Lung (tissue), 17 donors: ENCODE measurements at places on chromosomes 12 and 14. TPM values are rescaled to one million over a fixed set of nuclear protein-coding genes. Genes with fewer than 3 reads are reported as not detected.

The SMOC1 gene
- 1.9 TPM for total RNA-seq

The MIP gene
- not detected for total RNA-seq

The GLT8D2 gene
- 36.5 TPM for total RNA-seq

The ZC3H10 gene
- 2.5 TPM for total RNA-seq

The MAP3K9 gene
- total RNA-seq = 14.0 TPM

The PYGL gene
- 41.2 TPM for total RNA-seq

- no peaks in the 10 kb centered on the region for H3K27me3 ChIP-seq
- no peak overlapping the region for H3K27ac ChIP-seq
- peaks cover 9% of the 10 kb centered on the region for H3K4me1 ChIP-seq
- peak; percentile 22 for DNase-seq
- H3K36me3 ChIP-seq = no peaks in the 10 kb centered on the region
- no peak overlapping the region for H3K4me3 ChIP-seq
Observed at GRCh38 chr14:74459289-74459946, 33.4 kb upstream of the SYNDIG1L start.

DNA sequence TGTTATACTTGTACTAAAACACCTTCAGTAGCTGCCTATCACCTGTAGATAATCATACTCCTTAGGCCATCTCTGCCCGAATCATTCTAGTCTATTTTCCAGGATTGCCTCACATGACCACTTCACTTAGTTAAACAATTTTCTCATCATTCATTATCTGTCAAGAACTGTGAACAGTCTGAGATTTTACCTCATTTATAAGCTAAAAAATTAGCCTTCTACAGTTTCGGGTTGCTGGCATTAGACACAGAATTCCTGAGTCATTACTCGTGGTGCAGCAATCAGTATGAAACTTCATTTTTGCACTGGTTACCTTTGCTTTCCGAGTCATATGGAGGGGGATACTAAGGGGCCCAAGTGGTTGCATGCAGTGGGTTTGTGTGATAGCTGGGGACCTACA lies 57.6 kb upstream of the OTOGL start:
- H3K27ac ChIP-seq = no peak overlapping the region
- no peaks in the 10 kb centered on the region for H3K4me1 ChIP-seq
- H3K27me3 ChIP-seq = no peaks in the 10 kb centered on the region
- H3K4me3 ChIP-seq = no peak overlapping the region
- no peak for DNase-seq

DNA sequence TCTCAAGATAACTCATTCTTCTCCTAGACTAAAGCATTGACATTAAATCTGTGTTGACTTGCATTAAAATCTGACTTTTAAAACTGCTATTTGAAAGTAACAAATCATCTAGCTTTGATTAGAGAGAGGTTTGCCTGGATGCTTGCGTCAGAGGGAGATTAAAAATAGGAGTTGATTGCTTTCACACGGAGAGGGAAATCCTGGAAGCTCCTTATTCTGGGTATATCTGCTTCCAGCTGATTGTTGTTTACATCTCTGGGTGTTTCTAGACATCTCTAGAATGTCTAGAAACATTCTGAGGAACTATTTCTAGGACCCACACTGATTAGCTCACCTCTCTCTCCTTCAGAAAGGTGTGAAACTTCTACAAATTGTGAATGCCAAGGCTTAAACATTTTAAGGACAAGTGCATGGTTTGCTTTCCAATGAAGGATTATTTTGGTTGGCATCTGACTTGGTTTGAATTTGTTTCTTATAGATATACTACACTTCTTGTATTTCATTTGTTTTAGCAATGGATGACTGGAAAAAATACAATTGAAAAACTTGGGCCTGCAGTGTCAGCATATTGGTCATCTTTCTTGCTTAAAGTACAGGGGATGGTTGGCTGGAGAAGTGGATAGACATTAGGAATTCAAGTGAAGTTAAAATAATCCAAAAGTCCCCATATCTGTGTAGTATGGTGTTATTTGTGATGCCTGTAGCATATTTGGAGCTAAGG lies 2.1 kb downstream of the DIP2B start:
- DNase-seq = no peak
- peaks cover 14% of the 10 kb centered on the region for H3K4me1 ChIP-seq
- peaks cover 3% of the 10 kb centered on the region for H3K36me3 ChIP-seq

DNA sequence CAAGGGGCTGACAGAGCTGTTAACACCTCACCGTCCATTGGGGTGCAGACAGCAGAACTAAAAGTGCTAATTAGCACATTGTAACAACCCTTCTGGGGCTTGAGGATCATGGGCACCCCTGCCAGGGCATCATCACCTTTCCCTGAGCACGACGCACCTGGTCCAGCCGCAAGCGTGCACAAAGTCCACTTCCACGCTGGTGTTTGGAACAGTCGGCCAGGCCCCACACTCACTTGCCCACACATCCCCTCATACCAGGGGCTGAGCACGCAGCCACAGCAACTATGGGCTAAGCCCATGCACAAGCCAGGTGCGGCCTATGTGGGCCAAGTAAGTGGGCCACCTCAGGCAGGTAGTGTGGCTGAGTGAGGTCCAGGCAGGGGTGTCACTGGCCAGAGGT lies 148.7 kb downstream of the CCDC59 start:
- H3K27ac ChIP-seq = no peak overlapping the region
- H3K4me1 ChIP-seq = no peaks in the 10 kb centered on the region
- DNase-seq = no peak
- H3K4me3 ChIP-seq = no peak overlapping the region
- H3K36me3 ChIP-seq = no peaks in the 10 kb centered on the region

DNA sequence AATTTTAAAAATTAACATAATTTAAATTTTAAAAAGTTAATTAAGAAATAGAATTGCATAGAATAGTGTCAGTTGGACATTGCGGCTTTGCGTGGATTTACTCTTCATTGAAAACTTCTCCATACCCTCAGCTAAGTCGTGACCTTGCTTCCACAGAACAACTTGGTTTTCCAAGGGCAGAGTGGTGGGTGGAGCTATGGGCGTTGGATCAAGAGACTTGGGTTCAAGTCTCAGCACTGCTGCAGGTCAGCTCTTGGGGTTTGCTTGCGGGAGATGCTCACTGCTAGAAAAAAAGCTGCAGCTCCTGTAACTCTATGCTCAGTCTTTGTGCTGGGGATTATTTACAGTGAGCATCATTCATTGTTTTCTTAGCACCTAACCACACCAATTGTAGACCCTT lies 133.7 kb downstream of the PRIMA1 start:
- no peak for DNase-seq
- no peak overlapping the region for H3K27ac ChIP-seq
- no peaks in the 10 kb centered on the region for H3K4me1 ChIP-seq
- H3K4me3 ChIP-seq = no peak overlapping the region
- H3K36me3 ChIP-seq = no peaks in the 10 kb centered on the region
- H3K27me3 ChIP-seq = peaks cover 2% of the 10 kb centered on the region

DNA sequence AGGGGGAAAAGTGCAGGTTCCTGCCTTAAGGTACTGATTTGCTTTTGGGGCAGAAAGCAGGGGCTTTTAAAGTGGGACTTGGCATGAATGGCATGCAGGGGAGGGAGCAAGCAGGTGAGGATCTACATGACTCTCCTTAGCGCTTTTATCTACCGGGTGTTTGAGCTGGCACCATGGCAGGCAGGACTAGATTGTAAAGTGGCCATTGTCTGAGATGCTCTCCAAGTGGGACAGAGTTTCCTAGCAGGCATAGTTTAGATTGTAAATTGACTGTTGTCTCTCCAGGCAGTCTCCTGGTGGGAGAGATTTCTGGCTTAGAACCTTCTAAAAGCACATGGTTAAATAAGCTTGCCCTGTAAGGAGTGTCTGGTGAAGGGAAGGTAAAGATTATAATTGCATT lies 5.3 kb upstream of the DICER1 start:
- H3K4me3 ChIP-seq = no peak overlapping the region
- no peaks in the 10 kb centered on the region for H3K36me3 ChIP-seq
- no peaks in the 10 kb centered on the region for H3K27me3 ChIP-seq
- H3K27ac ChIP-seq = no peak overlapping the region

DNA sequence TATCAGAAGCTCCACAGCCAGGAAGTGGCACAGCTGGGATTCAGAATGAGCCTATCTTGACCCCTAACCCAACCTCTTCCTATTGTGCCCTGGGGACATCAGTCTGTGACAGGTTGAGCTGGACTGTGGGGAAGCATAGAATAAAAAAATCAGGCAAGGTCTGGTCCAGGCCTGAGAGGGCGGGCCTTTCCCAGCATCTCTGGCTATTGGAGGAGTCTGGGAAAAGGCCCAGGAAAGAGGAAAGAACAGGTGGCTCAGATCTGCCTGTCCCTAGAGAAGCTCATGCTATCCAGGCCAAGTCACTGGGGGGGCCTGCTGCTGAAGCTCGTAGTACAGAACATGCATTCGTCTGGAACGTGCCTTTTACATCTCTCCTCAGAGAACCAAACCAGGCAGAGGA lies 100.5 kb downstream of the PPM1H start:
- H3K27me3 ChIP-seq = no peaks in the 10 kb centered on the region
- no peak for DNase-seq
- no peaks in the 10 kb centered on the region for H3K4me1 ChIP-seq
- no peak overlapping the region for H3K4me3 ChIP-seq
- H3K36me3 ChIP-seq = no peaks in the 10 kb centered on the region

DNA sequence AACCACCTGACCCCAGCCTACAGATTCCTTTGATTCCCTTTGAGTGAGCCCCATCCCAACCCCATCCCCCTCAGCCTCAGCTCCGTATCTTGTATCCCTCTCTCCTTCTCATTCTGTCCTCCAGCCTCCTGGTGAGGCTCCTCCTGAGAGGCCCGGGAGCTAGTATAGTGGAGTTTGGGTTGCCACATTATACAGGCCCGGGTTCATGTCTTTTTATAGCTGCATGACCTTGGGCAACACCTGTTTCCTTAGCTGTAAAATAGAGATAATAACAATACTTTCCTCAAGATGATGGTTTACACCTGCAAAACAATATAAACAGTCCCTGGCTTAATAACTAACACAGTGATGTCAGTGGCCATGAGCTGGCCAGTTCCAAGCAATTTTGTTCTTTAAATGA lies 89.8 kb downstream of the STAB2 start:
- no peak overlapping the region for H3K4me3 ChIP-seq
- no peaks in the 10 kb centered on the region for H3K4me1 ChIP-seq
- no peaks in the 10 kb centered on the region for H3K36me3 ChIP-seq
- no peaks in the 10 kb centered on the region for H3K27me3 ChIP-seq
- H3K27ac ChIP-seq = no peak overlapping the region

DNA sequence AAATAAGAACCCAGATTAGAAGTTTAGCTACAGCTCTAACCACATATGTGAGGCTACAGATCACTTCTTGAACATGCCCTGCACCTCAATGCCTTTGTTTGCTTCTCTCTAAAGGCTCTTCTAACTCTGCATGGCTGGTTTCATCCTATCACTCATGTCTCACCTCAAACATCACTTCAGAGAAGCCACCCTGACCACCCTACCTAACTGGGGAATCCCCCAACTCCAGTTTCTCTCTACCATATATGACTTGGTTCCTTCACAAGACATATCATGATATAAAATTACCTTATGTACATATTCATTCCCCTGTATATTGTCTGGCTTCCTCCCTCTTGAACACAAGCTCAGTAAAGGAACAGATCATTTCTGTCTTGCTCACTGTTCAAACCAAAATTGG lies 250.2 kb upstream of the GRIP1 start:
- no peak overlapping the region for H3K4me3 ChIP-seq
- H3K27ac ChIP-seq = no peak overlapping the region
- no peaks in the 10 kb centered on the region for H3K27me3 ChIP-seq
- no peaks in the 10 kb centered on the region for H3K4me1 ChIP-seq
- no peaks in the 10 kb centered on the region for H3K36me3 ChIP-seq

DNA sequence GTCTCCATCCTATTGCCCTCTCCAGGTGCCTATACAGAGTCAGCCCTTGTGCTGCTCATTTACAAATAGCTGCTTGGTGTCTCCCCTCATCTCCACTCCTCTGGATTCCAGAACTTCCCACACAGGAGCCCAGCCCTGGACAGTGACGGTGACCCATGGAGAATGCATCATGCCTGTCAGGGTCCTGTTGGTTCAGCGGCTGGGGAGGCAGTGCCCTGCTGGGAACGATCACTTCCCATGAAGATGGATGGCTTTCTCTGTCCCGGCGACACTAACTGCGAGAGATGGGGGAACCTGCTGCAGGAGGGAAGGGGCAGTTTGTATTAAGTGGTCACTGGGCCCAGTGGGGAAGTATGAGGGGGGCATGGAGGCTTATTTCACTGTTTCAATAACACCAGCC lies 395.0 kb upstream of the TBX3 start:
- H3K4me1 ChIP-seq = no peaks in the 10 kb centered on the region
- H3K27ac ChIP-seq = no peak overlapping the region
- DNase-seq = no peak
- H3K27me3 ChIP-seq = peaks cover 2% of the 10 kb centered on the region
- H3K4me3 ChIP-seq = no peak overlapping the region

GRCh38 chr14:69392481-69392880 lies 5.6 kb downstream of the ERH start:
- peaks cover 22% of the 10 kb centered on the region for H3K36me3 ChIP-seq
- H3K4me1 ChIP-seq = peaks cover 10% of the 10 kb centered on the region
- no peak overlapping the region for H3K4me3 ChIP-seq

- peak; percentile 12 for DNase-seq
- H3K27ac ChIP-seq = no peak overlapping the region
- no peaks in the 10 kb centered on the region for H3K4me1 ChIP-seq
- H3K4me3 ChIP-seq = no peak overlapping the region
Observed at GRCh38 chr12:23055004-23055403, 430.0 kb downstream of the ETNK1 start.

GRCh38 chr12:47651368-47652254 lies 54.2 kb downstream of the RPAP3 start:
- H3K4me1 ChIP-seq = no peaks in the 10 kb centered on the region
- no peak overlapping the region for H3K4me3 ChIP-seq
- peak; percentile 77 for DNase-seq
- H3K36me3 ChIP-seq = peaks cover 3% of the 10 kb centered on the region
- H3K27me3 ChIP-seq = no peaks in the 10 kb centered on the region

DNA sequence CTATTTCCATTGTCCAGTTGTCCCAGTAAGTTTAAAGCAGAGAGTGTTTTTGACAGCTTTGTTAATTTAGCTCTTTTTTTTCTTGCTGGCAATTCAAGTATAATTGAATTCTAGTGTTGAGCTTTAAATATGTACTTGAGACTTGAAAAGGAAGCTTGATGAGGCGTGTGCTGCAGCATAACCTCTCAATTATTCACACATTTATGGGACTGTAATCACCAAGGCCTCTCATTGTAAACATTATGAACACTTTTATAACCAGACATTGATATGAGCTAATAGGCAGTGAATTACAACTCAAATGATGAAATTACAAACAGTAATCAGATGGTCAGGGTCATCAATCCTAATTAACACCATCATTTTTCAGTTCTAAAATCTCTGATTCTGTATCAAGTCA lies 378.0 kb upstream of the DDHD1 start:
- H3K4me3 ChIP-seq = no peak overlapping the region
- no peaks in the 10 kb centered on the region for H3K27me3 ChIP-seq
- peaks cover 58% of the 10 kb centered on the region for H3K4me1 ChIP-seq
- H3K36me3 ChIP-seq = no peaks in the 10 kb centered on the region
- no peak overlapping the region for H3K27ac ChIP-seq
